Right ventricle myocardium superior (tissue), 1 donor: ENCODE measurements at places on chromosomes 3 and 15. TPM values are rescaled to one million over a fixed set of nuclear protein-coding genes. Genes with fewer than 3 reads are reported as not detected.
A peak's percentile ranks its signal among the peaks of the same experiment; 100 is the strongest.

The LEKR1 gene
- 0.56 TPM for total RNA-seq

The LTK gene
- total RNA-seq: 1.1 TPM

The ISLR gene
- 11.6 TPM for total RNA-seq

The CTDSPL gene
- 46.0 TPM for total RNA-seq

The ACKR2 gene
- 0.43 TPM for total RNA-seq

The COL8A1 gene
- total RNA-seq: 9.4 TPM

The SLCO3A1 gene
- total RNA-seq: 46.6 TPM

The PLCB2 gene
- 7.7 TPM for total RNA-seq

The FGD5 gene
- total RNA-seq: 15.2 TPM

The HTR3E gene
- total RNA-seq: not detected

The HDDC3 gene
- 15.5 TPM for total RNA-seq

The WWTR1 gene
- 37.9 TPM for total RNA-seq

The AGBL1 gene
- total RNA-seq: not detected

GRCh38 chr3:14152233-14152962, 26.0 kb downstream of the XPC start:
- no peak for DNase-seq

DNA sequence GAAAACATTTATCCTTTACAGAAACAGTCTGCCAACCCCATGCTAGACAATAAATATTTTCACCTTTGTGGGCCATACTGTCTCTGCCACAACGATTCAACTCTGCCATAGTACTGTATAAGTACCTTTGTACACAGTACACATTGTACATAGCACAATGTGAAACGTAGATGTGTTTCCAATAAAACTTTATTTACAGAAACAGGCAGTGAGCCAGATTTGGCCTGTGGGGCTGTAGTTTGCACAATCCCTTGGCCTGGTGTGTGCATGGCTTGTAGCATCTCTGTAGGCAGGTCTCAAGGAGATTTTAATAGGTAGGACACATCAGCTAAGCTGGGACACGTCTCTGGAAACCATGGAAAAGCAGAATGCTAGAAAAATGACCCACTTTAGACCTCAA, 74.3 kb downstream of the TFG start:
- DNase-seq: no peak

GRCh38 chr15:25946241-25946805, 83.2 kb upstream of the ATP10A start:
- DNase-seq: no peak

- DNase-seq: no peak
Measured at GRCh38 chr3:188198760-188199327, 44.9 kb downstream of the LPP start.

GRCh38 chr3:46849686-46850467, 13.4 kb downstream of the MYL3 start:
- DNase-seq: peak; percentile 39

DNA sequence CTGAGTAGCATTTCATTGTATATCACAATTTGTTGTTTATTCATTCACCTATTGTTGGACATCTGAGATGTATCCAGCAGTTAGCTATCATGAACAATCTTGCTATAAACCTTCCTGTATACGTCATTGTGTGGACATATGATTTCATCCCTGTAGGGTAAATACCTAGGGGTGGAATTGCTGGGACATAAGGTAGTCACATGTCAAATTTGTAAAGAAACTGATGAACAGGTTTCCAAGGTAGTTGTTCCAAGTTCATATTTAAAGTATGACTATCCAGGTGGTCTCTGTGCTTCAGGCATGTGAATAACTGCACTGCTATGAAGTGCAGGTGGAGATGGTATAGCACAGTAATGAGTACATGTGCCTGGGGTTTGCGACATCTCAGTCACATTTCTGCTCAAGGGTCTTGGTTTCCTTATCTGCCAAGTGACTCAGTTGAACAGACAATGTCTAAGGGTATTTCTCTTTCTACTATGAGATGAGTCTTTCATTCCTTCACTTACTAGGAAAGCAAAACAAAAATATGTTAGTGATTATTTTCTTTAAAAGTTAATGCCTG, 229.0 kb upstream of the HES1 start:
- no peak for DNase-seq

DNA sequence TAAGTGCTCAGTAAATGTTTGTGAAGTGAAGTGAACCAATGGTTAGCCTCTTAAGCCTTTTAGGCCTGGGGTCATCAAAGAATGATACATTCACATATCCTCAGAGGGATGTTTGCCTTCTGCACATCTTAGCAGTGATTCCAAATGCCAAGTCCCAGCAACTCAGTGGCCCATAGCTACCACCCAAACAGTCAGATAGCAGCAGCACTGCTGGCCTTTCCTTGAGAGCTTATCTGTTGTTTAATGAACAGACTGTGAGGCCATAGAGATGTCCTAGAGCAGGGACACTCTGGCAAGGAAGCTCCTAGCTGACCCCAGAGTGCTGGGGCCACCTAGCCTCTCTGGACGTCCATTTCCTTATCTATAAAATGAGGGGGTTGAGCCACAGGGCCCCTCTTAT, 86.8 kb downstream of the CYP19A1 start:
- DNase-seq: no peak

DNA sequence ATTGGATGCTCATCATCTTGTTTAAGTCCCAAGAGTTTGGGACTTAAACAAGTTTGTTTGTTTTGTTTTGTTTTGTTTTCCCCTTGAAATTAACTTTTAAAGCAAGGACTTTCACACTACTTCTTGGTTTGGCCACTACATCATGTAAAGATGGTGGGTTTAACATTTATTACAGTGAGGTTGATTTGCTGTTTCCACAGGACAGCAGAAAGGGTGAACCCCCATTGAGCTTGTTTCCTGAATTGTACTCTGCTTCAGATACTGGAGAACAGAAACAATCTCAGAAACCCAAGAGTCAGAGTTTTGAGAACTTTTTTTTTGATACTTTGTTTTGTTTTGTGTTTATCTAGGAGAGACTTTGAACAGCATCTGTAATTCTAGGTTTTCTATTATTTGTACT, 6.7 kb downstream of the POU1F1 start:
- DNase-seq: no peak

- DNase-seq: no peak
Measured at GRCh38 chr3:142057331-142057725, 92.0 kb downstream of the TFDP2 start.

DNA sequence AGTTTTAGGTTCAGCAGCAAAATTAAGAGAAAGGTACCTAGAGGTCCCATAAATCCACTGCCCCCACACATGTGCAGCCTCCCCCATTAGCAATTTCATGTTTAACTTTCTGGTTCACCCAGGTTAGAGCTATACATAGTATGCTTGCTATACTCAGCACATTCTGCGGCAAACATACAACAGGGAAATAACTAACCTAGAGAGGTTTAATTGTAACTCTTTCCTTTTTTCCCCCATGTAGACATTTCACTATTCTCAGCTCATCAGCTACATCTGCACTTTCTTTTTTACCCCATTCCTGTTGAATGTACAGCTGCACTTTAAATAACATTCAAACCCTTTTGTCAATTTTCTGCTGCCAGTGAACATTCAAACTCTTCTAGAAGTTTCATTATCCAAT, 21.1 kb downstream of the TFRC start:
- no peak for DNase-seq

- no peak for DNase-seq
Measured at GRCh38 chr3:61497463-61497862, 63.9 kb upstream of the PTPRG start.

- DNase-seq: no peak
Measured at GRCh38 chr3:48500656-48501055, 3.3 kb downstream of the SHISA5 start.

- no peak for DNase-seq
Measured at GRCh38 chr3:160018959-160019358, 30.3 kb downstream of the IL12A start.

DNA sequence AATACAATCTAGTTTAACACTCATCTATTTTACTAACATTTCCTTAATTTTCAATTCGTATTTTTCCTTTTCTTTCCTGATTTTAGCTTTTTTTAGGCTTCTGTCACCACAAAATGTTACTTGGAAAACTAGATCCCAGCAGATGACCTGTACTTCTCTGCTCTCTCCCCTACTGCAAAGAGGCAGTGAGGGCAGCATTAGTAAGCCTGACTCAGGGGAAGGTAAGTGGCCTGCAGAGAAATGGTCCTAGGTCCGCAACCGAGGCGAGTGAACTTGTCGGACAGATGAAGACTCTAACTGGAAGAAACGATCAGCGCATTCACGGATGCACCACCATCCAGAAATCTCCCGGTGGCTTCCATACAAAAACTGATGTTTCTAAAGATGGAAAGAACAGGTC, 20.4 kb downstream of the TMEM43 start:
- DNase-seq: no peak

- DNase-seq: no peak
Measured at GRCh38 chr15:58568157-58568571, 136.4 kb downstream of the LIPC start.

GRCh38 chr3:111415018-111415417, 127.0 kb upstream of the CD96 start:
- DNase-seq: no peak

GRCh38 chr3:44511238-44511566, 33.7 kb upstream of the ZNF445 start:
- no peak for DNase-seq

DNA sequence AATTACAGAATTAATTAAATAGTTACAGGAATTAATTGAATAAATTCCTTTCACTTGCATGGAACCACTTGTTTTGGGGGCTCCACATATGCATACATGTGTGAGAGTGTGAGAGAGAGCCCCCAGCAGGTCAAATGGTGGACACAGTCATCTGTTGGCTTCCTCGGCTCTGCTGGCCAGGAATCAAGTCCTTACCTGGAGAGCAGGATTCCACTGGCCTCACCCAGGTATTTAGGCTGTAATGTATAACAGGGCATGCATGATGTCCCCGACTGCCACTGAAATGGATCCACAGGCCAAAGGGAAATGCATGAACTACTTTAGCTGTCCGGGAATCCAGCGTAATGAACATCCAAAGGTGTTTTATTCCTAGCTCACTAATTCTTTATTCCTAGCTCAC, 139.7 kb upstream of the SMAD3 start:
- DNase-seq: no peak

- DNase-seq: peak; percentile 86
Measured at GRCh38 chr3:141426404-141427034, 58.2 kb downstream of the ZBTB38 start.

GRCh38 chr3:47406762-47407149, 25.9 kb downstream of the PTPN23 start:
- DNase-seq: peak; percentile 38

DNA sequence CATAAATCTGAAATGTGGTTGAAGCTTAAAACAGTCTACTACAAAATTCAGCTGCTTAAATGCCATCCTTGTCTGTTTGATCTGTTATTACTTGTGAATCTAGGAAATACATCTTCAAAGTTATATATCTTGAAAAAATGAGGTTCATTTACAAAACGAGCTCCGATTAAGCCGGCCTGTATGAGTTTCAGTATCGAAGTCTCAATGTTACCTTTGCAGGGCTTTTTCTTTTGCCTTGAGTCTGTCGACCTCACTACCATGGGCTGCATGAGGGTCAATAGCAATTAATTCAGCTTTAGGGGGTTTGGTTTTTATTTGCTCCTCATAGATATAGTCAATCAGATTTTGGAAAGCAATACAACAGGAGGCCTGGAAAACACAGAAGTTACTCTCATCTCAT, 23.2 kb downstream of the ERICH6 start:
- DNase-seq: no peak

GRCh38 chr3:149401212-149401925, 23.9 kb upstream of the TM4SF1 start:
- DNase-seq: no peak

DNA sequence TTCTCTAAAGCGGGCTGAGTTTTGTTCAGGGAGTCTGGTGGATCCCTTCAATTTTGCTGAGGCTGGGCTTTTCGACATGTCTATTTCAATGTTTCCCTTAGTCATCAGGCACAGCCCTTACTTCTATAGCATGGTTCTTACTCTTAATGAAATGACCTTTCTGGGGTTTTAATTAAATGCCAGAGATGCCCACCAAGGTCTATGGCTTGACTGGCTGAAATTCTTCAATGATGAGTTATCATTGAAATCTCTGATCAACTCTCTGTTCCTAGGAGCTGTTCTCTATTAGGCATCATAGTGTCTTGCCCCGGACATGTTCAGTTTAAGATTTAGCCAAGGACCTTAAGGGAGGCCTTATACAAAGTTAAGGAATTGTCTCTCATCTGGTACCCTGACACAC, 33.4 kb upstream of the KBTBD12 start:
- no peak for DNase-seq

DNA sequence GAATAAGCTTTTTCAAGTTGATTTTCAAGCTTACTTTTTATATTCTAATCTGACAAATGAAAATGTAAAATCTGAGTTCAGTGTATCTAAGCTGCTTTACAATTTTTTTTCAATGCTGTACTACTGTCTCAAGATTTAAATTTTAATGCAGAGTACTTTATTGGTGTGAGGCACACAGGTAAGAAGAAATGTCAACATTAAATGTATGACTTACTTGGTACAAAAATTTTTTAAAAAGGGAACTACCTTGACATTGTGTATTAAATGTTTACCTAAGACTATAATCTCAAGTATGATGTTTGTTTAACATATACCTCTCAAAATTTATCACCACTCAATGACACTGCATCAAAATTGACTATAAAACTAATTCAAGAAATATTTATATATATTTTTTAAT, 62.7 kb downstream of the NECTIN3 start:
- DNase-seq: no peak

DNA sequence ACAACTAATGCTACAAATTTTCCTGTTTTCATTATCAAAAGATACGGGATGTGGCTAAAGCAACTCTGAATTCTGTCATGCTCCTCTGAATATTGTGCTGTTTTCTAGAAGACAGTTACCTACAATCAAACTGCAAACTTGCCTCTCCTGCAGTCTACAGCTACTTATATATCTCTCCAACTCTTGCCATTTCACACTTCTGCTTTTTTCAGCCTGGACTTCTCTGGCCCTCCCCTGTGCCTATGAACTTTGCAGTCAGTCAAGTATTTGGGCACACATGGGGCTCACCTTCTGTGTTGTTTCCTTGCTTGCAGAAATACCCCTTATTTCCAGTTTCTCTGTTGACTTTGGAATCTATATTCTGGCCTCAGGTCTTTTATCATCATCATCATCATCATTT, 575.6 kb downstream of the GRM7 start:
- DNase-seq: no peak

DNA sequence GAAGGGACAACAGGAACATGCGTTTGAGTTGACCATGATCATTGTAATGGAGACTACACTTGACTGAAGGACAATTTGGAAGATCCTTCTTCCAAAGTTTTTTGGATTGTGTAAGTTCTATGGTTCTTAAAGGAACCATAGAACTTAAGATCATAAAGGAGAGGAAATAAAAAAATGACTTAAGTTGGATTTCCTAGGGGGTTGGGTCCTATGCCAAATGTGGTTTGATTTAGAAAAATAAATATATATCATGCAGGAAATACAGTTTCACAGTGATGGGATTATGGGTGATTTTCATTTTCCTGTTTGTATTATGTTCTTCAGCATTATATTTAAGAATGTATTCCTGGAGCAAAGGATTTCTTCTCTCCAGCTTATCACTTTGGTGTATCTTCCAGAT, 305.5 kb upstream of the DPH6 start:
- DNase-seq: no peak
